Stimulated activated CD8-positive, alpha-beta memory T cell treated with anti-CD3 and anti-CD28 coated beads, Interleukin-12 subunit alpha, Interleukin-12 subunit beta, amount 100 ng/mL, for 1 hour (primary cell): ENCODE measurements at places on chromosomes 2 and 18.

DNA sequence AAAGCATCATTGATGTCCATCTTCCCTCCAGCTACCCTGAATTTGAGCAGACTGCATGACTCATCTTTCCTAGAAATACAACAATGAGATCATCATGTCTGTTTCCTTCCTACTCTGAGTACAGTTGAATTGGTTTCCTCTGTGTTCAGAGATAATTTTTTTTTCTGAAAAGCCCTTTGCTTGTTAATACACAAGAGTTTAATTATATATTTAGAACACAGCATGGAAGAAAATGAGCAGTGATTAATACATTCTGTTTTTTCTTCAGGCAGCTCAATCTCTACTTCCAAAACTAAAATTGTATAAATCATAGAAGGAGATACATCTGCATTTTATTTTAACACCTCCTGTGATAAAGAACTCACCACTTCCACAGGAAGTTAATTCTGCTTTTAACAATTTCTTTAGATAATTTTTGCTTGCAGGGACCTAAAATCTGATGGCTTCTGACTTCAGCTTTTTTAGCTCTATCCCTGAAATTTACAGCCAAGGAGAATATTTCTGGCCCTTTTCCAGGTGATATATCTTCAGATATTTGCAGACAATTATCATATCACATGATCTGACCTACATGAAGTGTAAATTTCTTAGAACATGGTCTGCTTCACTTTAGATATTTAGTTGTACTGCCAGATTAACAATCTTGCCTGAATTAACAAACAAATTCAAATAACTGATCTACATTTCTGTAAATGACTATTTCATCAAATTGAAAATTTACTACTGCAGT lies 249.0 kb downstream of the TRIB2 start:
- no peak for DNase-seq

DNA sequence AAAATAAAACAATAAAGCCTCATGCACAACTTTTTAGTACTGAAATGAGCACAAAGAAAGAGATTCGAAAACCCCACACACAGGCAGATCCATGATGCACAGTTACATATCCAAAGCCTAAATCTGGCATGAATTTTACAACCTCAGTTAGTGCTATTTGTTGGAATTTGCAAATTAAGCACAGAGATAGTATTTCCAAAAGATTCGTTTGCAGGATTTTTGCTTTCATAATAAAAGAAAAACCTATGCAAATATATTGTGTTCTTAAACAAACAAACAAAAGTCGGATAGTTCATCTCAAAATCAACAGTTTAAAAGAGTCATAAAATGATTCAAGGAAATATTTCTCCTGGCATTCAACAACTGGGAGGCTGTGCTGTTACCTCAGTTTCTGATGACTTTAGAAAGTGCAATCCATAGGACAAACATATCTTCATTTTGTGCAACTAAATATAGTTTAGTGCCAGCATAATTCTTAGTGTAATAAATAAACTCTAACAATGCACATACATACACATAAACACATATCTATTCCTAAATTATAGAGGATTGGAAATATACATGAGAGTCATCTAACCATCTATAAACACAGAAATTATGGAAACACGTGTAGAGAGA lies 10.8 kb downstream of the PAX3 start:
- no peak for DNase-seq

DNA sequence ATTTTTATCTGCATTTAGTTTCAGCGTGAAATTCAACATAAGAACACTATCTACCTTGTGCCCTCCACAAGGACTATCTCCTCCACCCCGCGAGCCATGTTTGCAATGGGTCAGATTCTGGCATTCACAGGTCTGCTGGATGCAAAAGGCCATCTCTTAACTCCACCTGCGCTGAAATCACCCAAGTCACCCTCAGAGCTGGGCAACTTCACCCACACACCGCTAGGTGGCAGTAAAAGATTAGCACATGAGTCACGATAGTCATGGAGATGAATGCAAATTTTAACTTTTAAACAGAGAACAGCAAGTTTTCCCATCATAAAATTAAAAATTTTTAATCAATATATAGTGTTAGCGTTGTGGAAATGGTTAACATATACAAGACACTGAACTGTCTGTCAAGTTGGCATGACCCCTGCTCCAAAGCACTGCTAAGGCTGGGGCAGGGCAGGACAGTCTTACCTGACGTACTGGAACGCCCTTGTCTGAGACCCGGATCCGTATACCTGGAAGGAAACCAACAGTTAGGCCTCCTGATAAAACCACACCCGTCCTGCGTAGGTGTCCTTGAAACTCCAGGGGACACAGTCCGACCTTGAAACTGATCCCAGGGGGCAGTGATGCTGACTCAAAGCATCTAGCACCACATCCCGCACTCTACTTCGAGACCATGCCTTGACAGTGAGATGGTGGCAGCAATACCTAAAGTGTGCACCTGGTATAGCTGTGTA lies 89.6 kb downstream of the UXS1 start:
- peak; percentile 56 for DNase-seq

GRCh38 chr2:4873364-4873763 lies 818.8 kb upstream of the SOX11 start:
- DNase-seq: no peak

GRCh38 chr18:70397259-70397925 lies 108.5 kb downstream of the SOCS6 start:
- DNase-seq: no peak

DNA sequence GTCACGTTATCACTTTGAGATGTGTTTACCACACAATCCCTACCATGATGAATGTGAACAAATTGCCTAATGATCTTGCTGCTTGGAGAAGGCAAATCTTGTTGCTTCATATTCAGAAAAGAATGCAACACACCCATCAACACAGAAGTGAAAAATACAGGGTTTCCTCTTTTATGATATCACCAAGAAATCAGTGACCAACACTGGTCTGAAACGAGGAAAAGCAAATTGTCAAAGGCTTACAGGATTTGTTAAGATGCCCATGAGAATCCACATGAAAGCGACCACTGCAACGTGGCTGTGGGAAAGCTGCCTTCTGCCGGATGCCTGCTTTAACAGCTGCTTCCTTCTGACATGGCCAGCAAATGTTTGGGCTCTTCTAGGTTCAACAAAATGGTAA lies 397.6 kb upstream of the LRATD1 start:
- DNase-seq: no peak

DNA sequence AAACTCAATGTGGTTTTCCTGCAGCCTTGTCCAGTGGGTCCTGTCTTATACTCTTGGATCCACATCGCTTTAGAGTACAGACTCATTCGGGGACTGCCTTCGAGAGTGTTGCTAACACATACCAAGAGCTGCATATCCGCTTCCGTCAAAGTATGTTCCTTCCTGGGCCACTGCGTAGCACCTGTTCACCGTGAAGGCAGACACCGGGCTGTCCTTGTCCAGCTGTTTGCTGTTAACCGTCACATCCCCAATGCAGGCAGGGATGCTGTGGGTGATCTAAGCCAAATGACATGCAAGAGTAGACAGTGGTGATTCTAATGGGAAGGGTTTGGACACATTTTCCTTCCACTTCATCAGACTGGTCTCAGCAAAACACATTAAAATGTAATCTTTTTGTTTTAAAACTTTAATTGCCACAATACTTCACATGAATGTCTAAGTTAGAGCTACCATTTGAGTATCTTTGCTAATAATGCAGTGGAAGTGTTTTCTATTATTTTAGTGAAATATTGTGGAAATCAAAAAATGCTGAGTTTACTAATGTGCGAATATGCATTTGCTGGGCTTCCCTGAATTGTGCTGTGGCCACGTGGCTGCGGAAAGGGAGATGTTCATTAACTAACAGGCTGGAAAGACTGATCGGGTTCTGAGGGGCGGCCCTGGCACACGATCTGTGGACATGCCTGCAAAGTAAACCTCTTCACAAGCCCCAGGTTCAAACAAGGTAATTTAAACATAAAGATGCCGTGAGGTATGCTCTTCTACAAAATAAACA lies 169.1 kb downstream of the LAMA1 start:
- DNase-seq: no peak
